ENCODE measurements at places on chromosomes 11 and 22. TPM values are rescaled to one million over a fixed set of nuclear protein-coding genes. Genes with fewer than 3 reads are reported as not detected.
A peak's percentile ranks its signal among the peaks of the same experiment; 100 is the strongest.

DNA sequence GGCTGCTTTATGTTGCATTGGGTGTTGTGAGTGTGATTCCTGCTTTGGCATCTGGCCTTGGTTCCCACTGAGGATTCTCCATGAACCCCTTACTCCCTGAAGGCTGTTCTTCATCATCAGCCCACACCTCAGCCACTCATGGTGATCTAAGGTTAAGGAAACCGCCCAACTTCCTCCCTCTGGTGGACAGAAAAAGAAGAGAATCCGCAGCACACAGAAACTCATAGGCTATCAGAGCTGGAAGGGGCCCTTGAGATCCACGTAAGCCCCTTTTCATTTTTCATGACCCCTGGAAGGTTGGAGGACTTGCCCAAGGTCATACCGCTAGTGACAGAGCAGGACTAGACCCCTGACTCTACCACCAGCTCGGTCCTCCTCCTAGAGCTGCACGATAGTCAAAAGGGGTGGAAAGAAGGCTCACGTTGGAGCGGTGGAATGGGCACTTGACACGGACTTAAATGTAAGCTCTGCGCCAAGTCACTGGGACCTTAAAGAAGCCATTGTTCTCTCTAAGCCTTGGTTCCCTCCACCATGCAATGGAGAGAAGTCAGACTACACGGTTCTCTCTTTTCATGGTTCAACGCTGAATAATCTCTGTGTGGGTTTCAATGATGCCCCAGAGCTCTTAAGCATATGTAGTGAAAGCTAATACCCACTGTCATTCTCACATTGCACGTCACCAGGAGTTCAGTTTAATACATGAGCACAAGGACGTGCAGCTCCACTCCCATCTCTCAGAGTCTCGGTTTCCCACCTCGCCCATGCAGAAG is 83.6 kb upstream of the CRTAM start:
- H3K4me1 ChIP-seq = no peaks in the 10 kb centered on the region
- no peak overlapping the region for H3K27ac ChIP-seq
- no peaks in the 10 kb centered on the region for H3K36me3 ChIP-seq
- no peak for DNase-seq

- H3K36me3 ChIP-seq = no peaks in the 10 kb centered on the region
- no peaks in the 10 kb centered on the region for H3K4me1 ChIP-seq
- H3K4me3 ChIP-seq = no peak overlapping the region
- DNase-seq = no peak
- H3K27ac ChIP-seq = no peak overlapping the region
- peaks cover 12% of the 10 kb centered on the region for H3K27me3 ChIP-seq
Observed at GRCh38 chr22:47573141-47573540, 810.7 kb downstream of the TBC1D22A start.

- H3K36me3 ChIP-seq = no peaks in the 10 kb centered on the region
- no peaks in the 10 kb centered on the region for H3K27me3 ChIP-seq
- no peak overlapping the region for H3K4me3 ChIP-seq
- H3K27ac ChIP-seq = no peak overlapping the region
Observed at GRCh38 chr11:66188580-66188979, 79.9 kb upstream of the RAB1B start.

- no peak overlapping the region for H3K27ac ChIP-seq
- H3K4me3 ChIP-seq = no peak overlapping the region
- no peaks in the 10 kb centered on the region for H3K36me3 ChIP-seq
- peak; percentile 20 for DNase-seq
Observed at GRCh38 chr11:132099692-132100091, 729.3 kb downstream of the NTM start.

GRCh38 chr11:92397221-92397755 is 172.7 kb downstream of the FAT3 start:
- no peaks in the 10 kb centered on the region for H3K4me1 ChIP-seq
- no peaks in the 10 kb centered on the region for H3K27me3 ChIP-seq
- DNase-seq = no peak
- H3K36me3 ChIP-seq = no peaks in the 10 kb centered on the region

- H3K4me3 ChIP-seq = no peak overlapping the region
- H3K36me3 ChIP-seq = no peaks in the 10 kb centered on the region
- H3K4me1 ChIP-seq = no peaks in the 10 kb centered on the region
- H3K27me3 ChIP-seq = peaks cover 5% of the 10 kb centered on the region
Observed at GRCh38 chr11:46200537-46201281, 76.8 kb upstream of the CREB3L1 start.

- H3K27ac ChIP-seq = no peak overlapping the region
- peaks cover 6% of the 10 kb centered on the region for H3K27me3 ChIP-seq
- DNase-seq = no peak
- H3K4me3 ChIP-seq = no peak overlapping the region
Observed at GRCh38 chr11:10641177-10641911, 52.2 kb downstream of the IRAG1 start.

The MIOX gene
- total RNA-seq = not detected

- no peaks in the 10 kb centered on the region for H3K36me3 ChIP-seq
- H3K27me3 ChIP-seq = no peaks in the 10 kb centered on the region
- H3K27ac ChIP-seq = no peak overlapping the region
Observed at GRCh38 chr11:10309163-10310093, 4.6 kb downstream of the ADM start.

DNA sequence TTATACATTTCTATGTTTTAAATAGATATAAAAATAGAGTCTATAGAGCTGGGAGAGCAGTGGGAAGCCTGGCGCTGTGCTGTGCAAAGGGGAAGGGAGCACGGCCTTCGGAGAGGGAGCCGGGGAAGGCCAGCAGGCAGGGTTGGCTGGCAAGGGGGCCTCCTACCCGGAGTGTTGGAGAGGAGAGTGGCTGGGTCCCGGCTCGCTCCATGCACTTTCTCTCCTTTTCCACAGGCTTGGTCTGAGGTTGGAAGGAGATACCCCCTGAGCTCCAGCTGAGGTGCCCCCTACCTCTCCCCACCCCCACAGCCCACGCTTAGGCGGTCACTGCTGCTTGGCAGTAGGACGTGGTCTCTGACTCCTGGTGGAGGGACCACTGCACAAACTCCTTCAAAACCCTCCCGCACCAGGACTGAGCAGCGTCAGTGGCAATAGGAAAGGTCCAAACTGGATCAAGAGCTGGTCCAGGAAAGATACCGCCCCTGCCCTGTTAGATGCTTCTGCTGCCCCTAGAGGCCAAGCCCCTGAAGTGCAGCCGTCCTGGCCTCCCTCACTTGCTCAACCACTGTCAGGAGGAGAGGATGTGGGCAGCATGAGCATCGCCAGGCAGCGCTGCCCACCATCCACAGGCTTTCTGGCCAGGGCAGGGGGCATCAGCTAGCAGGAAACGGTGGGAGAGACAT is 52.9 kb downstream of the SYT13 start:
- DNase-seq = peak; percentile 69
- H3K4me1 ChIP-seq = no peaks in the 10 kb centered on the region
- no peak overlapping the region for H3K27ac ChIP-seq
- no peaks in the 10 kb centered on the region for H3K27me3 ChIP-seq
- H3K4me3 ChIP-seq = no peak overlapping the region
- H3K36me3 ChIP-seq = no peaks in the 10 kb centered on the region

The CRYBB2 gene
- 0.24 TPM for total RNA-seq

The OR51B4 gene
- total RNA-seq = not detected

- H3K27ac ChIP-seq = no peak overlapping the region
- no peaks in the 10 kb centered on the region for H3K27me3 ChIP-seq
- no peak for DNase-seq
- no peaks in the 10 kb centered on the region for H3K4me1 ChIP-seq
Observed at GRCh38 chr11:29027436-29027835, 919.2 kb downstream of the METTL15 start.

The CPT1B gene
- 17.1 TPM for total RNA-seq

The DDI1 gene
- not detected for total RNA-seq
